ENCODE measurements at places on chromosomes 2 and 18.
A peak's percentile ranks its signal among the peaks of the same experiment; 100 is the strongest.

- no peak for DNase-seq
Measured at GRCh38 chr2:44674473-44675284, 266.8 kb upstream of the SIX3 start.

DNA sequence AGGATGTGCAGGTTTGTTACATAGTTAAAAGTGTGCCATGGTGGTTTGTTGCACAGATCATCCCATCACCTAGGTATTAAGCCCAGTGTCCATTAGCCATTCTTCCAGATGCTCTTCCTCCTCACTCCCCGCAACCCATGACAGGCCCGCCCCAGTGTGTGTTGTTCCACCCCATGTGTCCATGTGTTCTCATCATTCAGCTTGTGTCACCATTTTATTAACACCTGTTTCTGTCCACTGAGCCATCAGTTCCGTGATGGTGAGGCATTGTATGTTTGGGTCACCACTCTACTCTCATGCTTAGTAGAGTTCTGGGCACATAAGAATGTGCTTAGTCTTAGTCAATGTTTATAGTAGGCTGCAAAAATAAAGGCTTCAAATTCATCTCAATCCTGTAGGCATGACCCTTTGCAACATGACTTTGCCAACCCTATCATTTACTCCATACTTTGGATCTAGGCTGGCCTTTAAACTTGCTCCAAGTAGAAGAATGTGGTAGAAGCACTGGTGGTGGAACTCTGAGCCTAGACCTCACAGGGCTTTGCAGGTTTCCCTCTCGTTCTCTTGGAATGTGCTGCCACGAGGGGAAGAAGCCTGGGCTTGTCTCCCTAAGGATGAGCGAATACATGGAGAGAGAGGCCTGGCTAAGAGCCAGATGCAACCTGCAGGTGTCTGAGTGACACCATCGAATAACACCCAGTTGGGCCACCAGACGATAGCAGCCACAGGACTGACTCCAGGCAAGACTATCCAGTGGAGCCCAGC, 161.5 kb downstream of the NAPG start:
- no peak for DNase-seq

GRCh38 chr18:48904091-48904490, 46.7 kb downstream of the SMAD7 start:
- no peak for DNase-seq

DNA sequence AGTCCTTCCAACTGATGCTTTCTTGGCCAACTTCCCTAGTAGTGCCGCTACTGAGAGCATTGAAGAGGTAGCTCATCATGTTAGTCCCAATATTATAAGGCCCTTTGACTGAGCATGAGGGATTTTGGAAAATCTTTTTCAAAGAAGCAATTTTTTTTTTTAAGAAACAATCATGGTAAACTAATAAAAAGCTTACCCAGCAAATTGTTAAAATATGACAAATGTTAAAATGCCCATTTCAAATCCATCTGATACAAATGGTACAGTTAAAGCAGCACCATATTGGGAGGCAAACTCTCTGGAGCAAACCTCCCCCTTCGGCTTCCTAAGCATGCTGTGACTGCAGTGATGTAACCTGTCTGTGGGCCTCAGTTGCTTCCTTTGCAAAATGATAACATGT, 135.6 kb downstream of the RTN4 start:
- no peak for DNase-seq

GRCh38 chr2:231605607-231606091, 13.0 kb downstream of the TEX44 start:
- DNase-seq, result no peak

DNA sequence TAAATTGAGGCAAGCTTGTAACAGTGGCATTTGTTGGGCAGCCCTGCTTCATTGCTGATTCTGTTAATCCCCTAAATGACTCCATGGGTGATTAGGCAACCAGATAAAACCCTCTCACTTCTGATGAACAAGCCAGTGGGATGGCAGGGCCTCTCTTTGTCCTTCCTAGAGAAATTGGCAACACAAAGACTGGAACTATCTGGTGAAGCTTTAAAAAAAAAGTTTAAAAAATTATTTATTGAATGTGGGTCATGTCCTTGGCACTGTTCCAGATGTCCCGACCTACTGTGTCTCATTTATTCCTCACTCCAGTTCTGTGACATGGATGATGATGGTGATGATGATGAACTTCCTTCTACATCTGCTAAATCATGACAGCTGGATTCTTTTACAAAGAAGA, 30.8 kb downstream of the NRP2 start:
- no peak for DNase-seq

DNA sequence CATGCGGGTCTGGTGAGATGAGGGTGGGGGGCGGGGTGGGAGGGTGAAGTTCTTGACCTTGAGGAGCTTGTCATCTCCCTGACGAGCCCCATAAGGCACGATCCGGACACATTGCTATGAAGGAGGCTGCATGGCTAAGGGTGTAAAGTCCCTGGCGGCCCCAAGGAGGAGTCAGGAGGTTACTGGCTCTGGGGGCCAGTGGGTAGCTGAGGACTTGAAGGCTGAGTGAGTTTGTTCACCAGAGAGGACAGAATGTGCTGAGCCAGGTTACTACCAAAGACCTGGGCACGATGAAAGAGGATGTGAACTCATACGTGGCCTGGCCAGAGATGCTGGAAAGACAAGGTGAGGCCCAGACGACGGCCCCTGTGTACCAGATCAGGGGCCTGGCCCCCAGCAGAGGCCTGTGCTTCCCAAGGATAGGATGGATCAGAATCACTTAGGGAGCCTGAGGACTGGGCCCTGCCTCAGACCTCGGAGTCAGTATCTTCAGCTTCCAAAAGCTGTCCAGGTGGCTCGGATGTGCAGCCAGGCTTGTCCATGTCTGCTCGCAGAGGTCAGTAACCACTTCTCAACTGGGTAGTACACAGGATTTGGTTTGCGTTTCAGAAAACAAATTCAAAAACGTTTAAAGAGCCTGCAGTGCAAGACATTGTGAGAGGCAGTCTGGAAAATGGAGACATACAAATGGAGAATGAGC, 110.9 kb downstream of the RNF144A start:
- DNase-seq, result no peak

GRCh38 chr2:204453730-204454167, 91.5 kb upstream of the PARD3B start:
- DNase-seq, result no peak

GRCh38 chr2:171822525-171823322, 71.3 kb downstream of the SLC25A12 start:
- DNase-seq, result no peak

DNA sequence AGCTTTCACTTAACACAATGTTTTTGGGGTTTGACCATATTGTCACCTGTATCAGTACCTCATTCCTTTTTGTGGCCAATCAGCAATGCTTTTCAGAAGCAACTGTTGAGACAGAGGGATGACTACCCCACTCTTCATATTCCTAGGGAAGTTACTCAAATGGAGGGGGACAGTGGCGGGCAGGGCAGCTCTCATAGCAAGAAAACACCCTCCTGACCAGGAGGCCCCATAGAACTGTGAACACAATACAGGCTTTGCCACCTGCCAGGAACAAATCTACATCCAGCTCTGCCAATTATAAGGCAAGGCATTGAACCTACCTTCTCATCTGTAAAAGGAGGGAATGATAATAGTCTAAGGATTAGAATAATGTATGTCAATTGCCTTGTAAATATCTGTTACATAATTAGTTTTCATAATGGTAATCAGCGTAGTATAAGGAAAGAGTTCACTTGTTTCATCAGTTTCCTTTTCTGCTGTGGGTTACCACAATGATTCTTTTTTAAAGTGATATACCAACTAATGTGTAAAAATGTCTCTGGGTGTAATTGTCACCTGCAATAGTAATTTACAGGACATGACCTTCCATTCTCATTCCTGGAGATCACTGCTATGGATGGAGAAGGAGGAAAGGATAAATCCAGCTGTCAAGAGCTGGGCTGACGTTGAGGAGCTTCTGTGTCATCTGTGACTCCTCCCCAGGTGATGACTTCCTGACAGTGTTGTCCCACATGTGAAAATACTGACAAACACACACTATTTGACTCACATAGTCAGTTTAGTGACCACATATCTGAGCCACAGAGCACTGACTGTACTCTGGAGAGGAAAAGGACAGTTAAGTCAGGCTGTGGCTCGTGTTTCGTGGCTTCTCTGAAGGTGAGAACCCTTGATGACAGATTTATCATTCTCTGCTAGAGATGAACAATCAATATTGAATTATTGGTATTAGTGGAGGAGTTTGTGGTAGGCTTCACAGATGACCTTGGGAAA, 13.5 kb downstream of the ALPK2 start:
- no peak for DNase-seq

- DNase-seq, result peak; percentile 34
Measured at GRCh38 chr18:76209597-76209996, 285.4 kb downstream of the ZNF516 start.

GRCh38 chr2:227477291-227477690, 5.3 kb downstream of the AGFG1 start:
- peak; percentile 26 for DNase-seq

DNA sequence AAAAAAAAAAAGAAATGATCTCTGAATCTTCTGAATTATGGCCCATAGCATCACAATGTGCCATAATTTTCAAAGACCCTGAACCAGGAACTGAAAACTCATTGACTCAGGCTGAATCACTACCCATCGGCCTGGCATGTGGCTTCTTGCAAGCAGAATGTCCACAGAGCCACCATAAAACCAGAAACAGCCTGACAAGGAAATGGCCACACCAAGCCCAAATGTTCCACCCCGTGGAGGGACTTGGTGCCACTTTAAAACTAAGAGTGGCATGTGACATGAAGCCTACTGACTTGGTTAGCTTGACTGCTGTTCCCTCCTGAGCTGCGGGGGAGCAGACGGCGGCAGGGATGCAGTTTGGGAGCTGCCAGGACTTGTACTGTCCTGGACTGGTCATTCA, 71.2 kb upstream of the RBM44 start:
- no peak for DNase-seq

GRCh38 chr2:159096901-159097300, 128.5 kb downstream of the TANC1 start:
- DNase-seq, result no peak

GRCh38 chr2:2796207-2796606, 465.1 kb upstream of the MYT1L start:
- DNase-seq, result no peak

- peak; percentile 66 for DNase-seq
Measured at GRCh38 chr2:118614841-118615271, 232.6 kb downstream of the EN1 start.

DNA sequence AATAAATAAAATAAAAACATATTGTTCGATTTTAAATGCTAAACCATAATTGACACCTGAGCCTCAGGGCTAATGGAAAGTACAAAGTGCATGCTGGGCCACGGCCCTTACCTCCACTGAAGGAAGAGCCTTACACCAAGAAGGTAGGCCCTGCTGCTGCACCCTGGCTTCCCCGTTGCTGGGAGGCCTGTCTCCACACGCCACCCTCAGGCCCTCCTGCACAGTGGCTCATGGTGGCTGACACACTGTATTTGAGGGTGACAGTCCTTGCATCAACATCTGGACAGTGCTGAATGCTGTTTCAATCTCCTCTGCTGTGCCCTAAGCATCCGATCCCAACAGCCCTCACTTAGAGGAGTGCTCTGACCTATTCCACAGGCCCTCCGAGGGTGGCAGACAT, 39.3 kb upstream of the EDAR start:
- DNase-seq, result no peak

DNA sequence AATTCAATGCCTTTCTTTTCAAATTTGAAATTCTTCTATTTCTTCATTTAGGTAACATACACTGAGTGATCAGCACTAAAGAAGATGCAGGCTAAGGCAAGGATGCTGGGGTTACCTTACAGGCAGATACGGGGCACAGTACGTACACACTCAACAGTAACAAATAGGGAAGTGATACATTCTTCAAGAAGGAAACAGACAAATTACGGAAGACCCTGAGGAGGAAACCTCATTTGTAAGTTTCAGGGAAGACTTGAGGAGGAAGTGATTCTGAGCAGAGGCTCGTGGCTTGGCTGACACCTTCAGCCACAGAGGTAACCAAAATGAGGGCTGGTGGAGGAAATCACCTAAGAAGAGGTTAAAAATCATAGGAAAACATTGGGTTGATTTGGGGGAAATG, 1108.3 kb upstream of the KLHL29 start:
- DNase-seq, result no peak

- DNase-seq, result no peak
Measured at GRCh38 chr2:47493317-47494035, 90.5 kb downstream of the MSH2 start.

- no peak for DNase-seq
Measured at GRCh38 chr2:215900203-215900611, 113.1 kb downstream of the MREG start.

DNA sequence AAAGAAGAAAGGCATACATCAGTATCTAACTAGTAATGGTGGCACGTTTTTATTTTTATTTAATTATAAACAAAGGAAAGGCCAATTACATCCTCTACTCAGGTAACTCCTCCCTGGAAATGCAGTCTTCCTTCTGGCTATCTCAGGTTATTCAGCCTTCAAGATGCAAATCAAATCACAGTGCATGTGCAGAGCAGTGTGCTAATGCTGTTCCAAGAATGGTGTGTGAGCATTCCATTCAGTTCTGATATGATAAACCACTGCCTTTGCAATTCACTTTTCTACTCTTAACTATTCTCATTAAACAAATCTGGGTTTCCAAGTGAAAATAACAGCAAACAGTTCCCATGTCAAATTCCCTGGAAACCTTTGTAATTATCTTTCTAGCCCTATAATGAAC, 38.4 kb downstream of the SEPTIN10 start:
- DNase-seq, result no peak

DNA sequence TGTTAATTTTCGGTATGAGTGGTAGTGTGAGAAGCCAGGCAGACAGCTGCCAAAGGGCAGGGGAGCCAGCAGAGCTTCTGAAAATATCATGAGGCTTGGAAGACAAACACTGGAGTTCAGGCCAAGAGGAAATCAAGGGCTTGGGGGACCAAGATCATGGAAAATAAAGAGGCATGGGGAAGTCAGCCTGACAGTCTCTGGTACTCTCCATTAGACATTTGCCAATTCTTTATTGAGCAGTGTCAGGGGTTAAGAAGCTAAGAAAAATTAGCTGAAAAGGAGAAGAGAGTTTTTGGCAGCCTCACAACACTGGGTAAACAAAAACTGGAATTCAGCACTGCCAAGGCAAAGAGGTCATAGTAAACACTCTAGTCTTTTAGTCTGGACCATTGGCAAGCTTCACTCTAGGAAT, 612.7 kb downstream of the EPHA4 start:
- no peak for DNase-seq

- no peak for DNase-seq
Measured at GRCh38 chr2:102171946-102172345, 14.9 kb upstream of the IL1RL2 start.

DNA sequence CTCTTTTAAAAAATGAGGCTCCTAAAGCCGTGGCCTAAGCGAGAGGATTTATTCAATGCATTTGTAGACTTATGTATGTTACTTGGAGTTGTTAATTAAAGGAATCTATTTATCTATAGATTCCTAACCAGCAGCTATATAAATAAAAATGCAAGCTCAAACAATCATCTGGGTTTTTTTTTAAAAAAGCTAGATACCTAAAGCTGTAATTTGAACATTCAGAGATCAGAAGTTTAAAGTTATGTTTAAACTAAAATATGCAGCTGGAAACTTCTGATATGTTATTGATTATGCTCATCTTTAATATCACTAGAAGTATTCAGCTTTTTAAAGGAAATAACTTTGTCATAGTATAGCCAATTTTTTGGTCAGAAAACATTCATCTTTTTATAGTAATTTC, 1.0 kb downstream of the MEIS1 start:
- DNase-seq, result no peak

Data from fibroblast of skin of left quadriceps (primary cell).